ENCODE measurements at places on chromosomes 1 and 21.

GRCh38 chr21:46500224-46500861, 41.7 kb downstream of the DIP2A start:
- DNase-seq, result no peak

DNA sequence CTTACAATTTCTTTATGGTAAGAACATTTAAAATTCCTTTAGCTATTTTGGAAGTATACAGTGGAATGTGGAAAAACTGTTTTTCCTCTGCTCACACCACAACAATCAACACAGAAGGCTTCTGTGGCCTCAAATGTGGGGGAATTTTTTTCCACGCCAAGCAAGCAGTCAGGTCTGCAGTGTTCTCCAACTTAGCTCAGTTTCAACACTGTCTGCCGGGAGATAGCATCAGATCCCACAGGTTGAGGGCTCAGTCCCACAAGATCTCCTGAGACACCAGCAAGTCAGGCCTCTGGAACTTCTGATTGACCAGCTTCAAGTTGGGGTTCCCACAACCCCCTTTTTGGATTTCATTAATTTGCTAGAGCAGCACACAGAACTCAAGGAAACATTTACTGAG, 50.3 kb downstream of the PTBP2 start:
- no peak for DNase-seq

DNA sequence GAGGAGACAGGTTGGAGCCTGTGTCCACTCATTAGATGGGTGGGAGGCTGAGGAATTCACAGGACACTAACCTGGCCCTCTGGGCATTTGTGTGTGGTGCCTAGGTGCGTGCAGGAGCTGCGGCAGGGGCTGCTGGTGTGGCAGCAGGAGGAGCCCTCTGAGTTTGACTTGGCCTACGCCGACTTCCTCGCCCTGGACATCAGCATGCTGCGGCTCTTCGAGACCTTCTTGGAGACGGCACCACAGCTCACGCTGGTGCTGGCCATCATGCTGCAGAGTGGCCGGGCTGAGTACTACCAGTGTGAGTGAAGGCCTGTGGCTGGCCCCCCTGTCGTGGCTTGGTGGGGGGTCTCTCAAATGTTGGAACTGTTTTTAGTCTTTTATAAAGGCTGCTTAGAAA, 3.6 kb downstream of the XKR8 start:
- DNase-seq, result no peak

GRCh38 chr1:1306661-1307260, 969 bp downstream of the ACAP3 start:
- no peak for DNase-seq

DNA sequence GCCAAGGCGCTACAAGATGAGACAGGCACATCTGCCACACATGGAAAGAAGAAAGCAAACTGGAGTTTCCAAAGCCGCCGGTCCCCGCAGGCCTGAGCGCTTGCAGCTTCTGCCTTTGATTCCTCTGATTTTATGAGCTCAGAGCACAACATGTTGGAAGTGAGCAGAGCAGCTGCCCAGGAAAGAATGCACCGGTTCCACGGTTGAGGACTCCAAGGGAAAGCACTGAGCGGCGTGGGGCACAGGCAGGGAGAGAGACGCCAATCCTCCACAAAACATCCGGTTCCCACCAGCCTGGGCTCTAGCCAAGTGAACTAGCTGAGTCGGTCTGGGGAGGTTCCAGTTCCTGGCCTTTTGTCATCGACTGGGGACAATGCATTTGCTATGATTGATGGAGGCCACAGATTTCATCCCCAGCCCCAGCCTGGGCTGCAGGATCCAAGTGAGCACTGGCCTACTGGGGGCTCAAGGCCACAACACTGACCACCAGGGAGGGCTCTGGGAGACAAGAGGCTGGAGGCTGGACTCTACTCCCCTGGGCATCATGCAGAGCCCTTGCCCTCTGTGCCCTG, 253.1 kb upstream of the IRF2BP2 start:
- no peak for DNase-seq

- DNase-seq, result no peak
Measured at GRCh38 chr1:248739572-248740205, 15.9 kb downstream of the LYPD8 start.

DNA sequence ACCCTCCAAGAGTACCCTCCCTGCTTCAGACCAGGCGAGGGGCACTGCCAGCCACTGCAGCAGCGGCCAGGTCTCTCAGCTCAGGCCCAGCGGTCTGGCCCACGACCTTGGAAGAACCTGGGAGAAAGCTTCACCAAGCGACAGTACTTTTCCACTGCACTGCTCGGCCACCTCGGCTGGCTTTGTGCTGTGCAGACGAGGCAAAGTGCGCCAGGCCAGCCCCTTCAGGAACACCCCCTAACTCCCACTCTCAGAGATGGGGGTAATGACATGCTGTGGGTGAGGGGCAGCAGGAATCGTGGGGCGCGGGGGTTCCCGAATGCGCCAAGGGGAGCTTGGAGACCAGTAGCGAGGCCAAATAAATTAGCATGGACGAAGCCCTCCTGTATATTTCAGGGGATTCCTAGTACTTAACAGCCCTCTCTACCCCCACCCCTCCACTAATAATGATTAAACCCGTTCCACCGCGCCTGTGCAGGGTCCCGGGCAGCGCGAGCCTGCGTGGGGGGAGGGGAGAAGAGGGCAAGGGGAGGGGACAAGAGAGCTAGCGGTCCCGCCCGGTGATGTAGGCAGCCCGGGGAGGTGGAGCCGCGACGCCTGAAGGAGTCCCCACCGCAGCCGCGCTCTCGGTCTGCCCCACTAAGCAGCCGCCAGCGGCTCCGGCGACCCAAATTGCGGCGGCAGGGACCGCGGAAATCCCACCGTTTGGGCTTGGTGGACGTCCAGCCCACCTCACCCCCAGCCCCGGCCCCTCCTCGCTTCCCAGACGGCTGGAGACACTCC, at the start of gene FAM43B:
TSS of gene FAM43B (plus strand) at position 629 of the 783 bp plus-strand sequence. CDS start 401 bp downstream, outside the sequence.
- DNase-seq, result no peak
